ENCODE measurements at places on chromosomes 5 and 9.

GRCh38 chr9:115306865-115307264 is 188.9 kb upstream of the TNC start:
- no peak for DNase-seq

DNA sequence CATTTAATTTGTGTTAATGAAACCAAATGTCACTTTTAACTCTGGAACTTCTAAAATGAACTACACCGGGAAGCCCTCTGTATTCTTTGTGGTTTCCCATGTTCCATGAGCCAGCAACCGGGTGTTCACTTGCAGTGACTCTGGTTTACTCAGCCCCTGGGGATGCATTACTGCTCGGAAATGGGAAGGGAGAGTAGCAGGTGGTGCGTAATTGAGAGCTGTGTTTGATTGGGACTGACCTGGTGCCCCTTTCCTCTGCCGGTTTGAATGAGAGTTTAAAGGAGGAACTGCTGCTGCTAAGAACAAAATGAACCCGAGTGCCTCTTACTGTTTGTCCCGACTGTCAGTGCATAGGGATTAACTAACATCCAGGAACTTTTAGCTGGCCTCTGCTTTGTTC is 100.1 kb upstream of the DHFR start:
- no peak for DNase-seq

GRCh38 chr5:78295035-78295961 is 800 bp upstream of the AP3B1 start:
- peak; percentile 78 for DNase-seq

DNA sequence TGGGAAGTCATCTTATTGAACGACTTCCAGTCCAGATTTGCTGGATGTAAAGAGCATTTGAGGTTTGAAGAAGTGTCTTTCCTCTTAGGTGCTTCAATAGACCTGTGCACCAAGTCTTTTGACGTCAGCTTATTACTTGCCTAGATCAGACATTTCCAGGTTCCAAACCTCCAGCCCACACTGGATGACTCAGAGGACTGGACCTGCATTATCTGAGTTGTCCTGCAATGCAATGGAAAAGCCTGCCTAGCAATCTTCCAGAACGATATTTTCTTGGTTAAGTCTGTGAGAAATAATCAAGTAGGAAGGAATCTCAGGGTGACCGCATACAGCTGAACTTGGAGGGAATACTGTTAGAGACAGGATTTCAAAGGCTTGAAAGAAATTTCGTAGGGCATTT is 147.2 kb upstream of the MOCS2 start:
- DNase-seq = no peak
